ENCODE measurements at places on chromosomes 7 and 10. TPM values are rescaled to one million over a fixed set of nuclear protein-coding genes. Genes with fewer than 3 reads are reported as not detected.
A peak's percentile ranks its signal among the peaks of the same experiment; 100 is the strongest.

The COL28A1 gene
- 0.22 TPM for total RNA-seq

The SEMA4G gene
- total RNA-seq, result 1.4 TPM

The NPY gene
- total RNA-seq, result not detected

The RSPH10B2 gene
- not detected for total RNA-seq

The SYCE1 gene
- 2.1 TPM for total RNA-seq

The RPP38 gene
- total RNA-seq, result 7.7 TPM

The CCNY gene
- 73.9 TPM for total RNA-seq

The POLR1F gene
- total RNA-seq, result 17.7 TPM

- DNase-seq, result no peak
These were observed 25.5 kb downstream of the LDB3 start for GRCh38 chr10:86693721-86694369.

- no peak for DNase-seq
These were observed 57.4 kb upstream of the SVIL start for GRCh38 chr10:29692121-29692539.

DNA sequence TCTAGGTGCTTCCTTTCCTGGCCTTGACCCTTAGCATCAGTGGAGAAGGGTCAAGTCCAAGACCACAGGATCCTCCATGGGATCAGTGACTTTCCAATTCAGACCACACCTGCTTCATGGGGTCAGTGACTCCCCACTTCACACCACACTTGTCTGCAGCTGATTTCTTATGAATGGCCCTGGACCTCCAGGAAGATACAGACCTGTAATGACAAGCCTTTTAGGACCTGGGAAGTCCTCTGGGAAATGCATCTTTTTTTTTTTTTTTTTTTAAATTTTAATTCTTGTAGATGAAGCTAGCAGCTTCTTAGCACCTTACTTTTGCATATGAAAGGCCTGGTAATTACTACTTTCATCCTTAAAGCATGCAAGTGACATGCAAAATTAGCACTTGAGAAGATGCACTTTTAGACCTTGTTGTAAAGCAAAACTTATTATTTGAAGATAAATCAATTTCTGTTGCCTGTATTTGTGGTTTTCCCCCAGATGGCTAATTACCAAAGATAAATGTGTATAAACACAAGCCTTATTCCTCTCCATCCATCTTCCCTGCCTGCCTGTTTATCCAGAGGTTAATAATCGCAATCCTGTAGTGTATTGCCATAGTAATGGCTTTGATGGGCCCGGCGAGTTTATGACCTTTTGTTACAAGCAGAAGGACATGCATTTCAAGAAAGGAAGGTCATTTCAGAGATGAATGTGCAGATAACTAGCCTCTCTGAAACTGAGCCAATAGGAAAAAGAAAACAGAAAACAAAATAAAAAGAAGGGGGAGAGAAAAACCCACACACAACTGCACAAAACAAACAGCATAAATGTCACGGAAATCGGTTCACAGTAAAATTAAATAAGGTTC, 1018.7 kb downstream of the TYW1 start:
- no peak for DNase-seq

DNA sequence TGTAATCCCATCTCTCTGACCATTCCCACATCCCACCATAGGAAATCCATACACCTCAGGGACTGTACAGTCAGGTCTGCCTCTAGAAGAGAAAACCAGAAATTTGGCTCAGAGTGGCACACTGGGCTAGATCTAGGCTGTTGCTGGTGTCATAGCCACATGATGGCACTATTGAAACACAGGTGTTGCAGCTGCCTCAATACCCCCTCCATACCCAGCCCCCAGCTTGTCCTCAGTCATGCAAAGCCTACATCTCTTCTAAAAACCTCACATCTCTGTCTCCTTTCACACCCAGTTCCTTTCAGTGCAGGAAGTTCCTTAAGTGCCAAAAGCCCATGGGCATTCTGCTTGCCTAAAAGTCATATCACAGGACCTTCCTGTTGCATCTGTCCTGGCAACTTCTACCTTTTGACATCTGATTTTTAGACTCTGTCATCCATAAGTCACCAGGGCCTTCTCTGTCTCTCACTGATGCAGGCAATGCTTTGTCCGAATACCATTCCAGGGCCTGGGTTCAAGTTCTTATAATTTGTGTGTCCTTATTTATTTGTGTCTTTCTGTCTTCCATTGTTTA, 27.0 kb upstream of the HIBADH start:
- no peak for DNase-seq

- no peak for DNase-seq
These were observed 138.1 kb downstream of the HERPUD2 start for GRCh38 chr7:35556515-35557471.

DNA sequence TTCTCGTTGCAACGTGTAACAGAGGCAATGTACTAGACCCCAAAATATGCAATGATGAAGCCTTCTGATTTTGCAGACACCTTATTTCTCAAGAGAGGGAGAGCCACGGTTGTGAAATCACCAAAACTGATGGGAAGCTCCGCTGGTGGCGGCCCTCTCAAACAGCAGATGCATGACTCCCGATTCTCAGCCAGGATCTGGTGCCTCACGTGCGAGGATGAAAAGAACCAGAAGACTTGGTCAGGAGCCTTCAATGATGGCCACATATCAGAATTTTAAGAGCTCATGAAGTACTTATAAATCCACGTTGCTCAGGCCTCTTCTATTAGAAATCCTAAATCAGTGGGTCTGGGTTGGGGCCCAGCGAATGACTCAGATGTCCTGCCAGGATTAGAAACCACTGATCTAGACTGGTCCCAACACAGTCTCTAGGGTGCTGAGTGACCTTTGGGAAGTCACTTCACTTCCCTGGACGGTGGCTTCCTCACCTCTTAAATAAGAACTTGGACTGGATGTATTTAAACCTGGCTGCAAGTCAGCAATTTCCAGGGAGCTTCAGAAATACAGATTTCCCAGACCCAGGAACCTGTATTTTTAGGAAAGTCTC, 41.9 kb upstream of the FAM180A start:
- no peak for DNase-seq

- no peak for DNase-seq
These were observed 169.3 kb upstream of the MAGI2 start for GRCh38 chr7:79622781-79623180.

DNA sequence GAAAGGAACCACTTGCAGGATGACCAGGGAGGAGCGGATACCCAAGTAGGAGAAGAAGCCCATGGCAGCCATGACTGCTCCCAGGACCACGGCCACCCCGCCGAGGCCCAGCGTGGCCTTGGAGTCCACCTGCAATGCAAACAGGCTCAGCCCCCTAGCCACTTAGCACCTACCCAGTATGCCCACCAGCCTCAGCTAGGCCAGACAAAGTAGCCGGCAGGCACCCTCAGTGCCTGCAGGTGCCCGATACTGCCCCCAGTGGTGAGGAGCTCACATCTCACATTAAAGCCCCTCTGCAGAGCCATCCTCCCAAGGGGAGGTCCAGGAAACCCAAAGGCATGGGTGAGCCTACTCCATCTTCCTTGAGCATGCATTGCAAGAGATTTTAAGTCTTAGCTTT, 6.6 kb downstream of the NPC1L1 start:
- DNase-seq, result peak; percentile 47

DNA sequence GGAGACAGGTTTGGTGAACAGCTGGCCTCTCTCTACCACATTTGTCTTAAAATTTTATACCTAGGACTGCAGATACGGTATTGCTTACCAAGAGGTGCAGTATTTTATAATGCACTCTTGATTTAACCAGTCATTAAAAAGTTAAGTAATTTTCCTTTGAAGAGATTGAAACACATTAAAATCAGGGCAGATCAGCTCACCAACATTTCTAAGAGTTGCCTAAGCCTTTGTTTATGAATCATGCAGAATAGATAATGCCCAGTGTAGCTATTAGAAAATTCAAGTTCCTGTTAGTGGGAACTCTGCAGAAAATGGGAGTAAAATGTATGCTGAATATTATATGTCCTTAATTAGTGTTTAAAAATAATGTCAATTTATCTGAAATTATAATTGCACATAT, 140.2 kb upstream of the PRPS1L1 start:
- no peak for DNase-seq

DNA sequence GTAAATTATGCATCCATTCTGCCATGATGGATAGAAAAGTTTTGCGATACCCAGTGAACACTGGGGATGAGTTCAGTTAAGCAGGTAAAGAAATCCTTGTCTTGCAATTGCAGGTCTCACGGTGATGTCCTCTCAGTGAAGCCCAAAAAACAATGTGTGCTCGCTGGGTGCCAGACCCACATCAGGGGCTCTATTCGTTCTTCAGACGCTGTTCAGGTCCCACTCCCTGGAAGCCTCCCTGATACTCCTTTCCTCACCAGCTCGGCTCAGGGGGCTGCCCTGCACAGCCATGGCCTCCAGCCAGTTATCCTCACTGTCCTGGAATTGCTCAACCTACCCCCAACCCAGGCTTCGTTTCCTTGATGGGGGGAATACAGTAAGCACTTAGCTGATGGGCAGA, 323.5 kb downstream of the ADARB2 start:
- DNase-seq, result no peak

GRCh38 chr7:47195641-47196040, 386.3 kb downstream of the TNS3 start:
- no peak for DNase-seq

GRCh38 chr7:139693651-139694388, 84.0 kb downstream of the HIPK2 start:
- no peak for DNase-seq

- no peak for DNase-seq
These were observed 44.8 kb downstream of the JAZF1 start for GRCh38 chr7:28135760-28136159.

GRCh38 chr10:60096761-60097513, 190.6 kb upstream of the CCDC6 start:
- DNase-seq, result no peak

DNA sequence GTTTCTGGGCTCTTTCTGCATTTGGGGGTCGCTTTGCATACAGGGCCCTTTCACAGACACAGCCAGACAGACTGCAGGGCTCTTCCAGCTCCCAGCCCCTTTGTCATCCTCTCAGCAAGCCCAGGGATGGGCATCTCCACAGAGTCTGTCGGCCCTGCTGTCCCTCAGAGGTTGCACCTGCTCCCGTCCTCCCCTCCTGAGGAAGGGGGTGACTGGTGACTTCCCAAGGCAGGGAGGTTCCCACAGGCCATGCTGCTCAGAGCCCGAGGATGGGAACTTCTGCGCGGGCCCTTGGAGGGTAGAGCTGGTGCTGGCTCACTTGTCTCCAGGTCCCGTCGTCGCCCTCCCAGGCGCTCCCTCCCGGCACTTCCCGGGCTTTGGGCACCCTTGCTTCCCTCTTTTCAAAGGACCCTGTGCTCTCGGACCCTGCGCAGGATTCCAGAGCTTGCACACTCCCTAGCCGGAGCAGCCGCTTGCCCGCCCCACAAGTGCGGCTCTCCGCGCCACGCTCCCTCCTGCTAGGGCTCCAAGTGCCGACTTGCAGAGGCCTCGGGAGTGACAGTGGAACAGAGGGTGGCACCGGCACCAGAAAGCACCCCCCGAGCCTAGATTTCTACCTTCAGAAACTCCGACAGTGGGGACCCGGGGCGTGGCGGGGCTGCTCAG, 152.5 kb downstream of the PRKAG2 start:
- no peak for DNase-seq

GRCh38 chr10:75250934-75251333, 15.2 kb upstream of the COMTD1 start:
- DNase-seq, result no peak

GRCh38 chr10:86190291-86190690, 176.3 kb downstream of the GRID1 start:
- DNase-seq, result peak; percentile 64

DNA sequence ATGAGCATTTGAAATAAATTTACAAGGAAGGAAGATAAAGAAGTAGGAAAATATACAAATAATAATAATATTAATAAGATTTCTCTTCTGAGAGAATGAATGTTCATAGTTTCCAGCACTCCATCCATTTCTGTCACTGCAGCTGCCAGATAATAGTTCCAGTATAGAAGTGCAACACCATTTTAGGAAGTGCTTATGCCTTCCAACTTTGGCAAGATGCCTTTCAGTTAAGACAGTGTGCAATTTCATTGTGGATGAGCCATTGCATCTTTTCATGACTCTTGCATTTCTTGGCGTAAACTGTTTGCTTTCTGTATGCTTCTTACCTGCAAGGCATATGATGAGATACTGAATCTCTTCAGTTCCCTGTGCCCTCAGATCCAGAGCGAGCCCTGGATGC, 185.0 kb downstream of the PDE1C start:
- no peak for DNase-seq

DNA sequence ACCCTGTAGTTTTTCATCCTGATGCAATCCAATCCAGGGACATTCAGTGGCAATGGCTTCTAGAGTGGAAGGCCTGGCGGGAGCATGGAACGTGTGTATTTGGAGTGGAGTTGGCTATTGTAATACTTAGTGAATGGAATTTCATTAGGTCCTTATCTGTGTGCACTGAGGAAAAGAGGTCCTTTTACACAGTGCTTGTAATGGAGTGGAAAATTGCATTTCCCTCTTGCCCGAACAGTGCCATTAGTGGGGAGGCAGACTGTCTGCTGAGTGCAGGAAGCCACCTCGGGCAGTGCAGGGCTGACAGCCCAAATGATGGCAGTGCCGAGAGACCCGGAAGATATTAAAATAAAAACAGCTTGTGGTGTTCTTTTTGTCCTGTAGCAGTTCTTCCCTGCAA, 786.6 kb downstream of the LRMDA start:
- no peak for DNase-seq

DNA sequence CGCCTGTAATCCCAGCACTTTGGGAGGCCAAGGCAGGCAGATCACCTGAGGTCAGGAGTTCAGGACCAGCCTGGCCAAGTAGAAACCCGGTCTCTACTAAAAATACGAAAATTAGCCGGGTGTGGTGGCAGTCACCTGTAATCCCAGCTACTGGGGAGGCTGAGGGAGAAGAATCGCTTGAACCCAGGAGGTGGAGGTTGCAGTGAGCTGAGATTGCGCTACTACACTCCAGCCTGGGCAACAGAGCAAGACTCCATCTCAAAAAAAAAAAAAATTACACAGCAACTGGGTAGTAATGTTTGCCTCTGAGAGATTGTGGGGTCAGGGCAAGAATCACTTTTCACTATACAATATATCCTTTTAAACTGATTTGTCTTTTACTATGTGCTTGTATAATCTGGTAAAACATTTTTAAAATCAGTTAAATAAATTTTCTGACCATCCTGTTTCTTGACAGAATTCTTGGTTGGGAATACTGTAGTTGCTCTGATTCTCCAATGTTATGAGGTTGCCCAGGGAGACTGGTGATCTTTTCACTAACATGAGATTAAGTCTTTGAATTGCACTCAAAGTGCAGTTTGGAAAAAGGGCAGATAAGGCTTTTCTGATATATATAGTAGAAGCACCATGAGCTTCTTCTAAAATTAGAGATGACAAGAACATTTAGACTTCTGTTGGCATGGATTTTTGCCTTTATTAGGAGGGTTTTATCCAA, 1.5 kb downstream of the ENTPD7 start:
- no peak for DNase-seq

- DNase-seq, result no peak
These were observed 31.7 kb downstream of the CYCS start for GRCh38 chr7:25093268-25093826.

Measured in mesenteric fat pad (tissue), 1 donor.